RWPE1 (cell line): ENCODE measurements at places on chromosomes 1 and 21.

- DNase-seq, result no peak
Measured at GRCh38 chr1:64845831-64846425, 101.1 kb downstream of the RAVER2 start.

- DNase-seq, result no peak
Measured at GRCh38 chr1:245201827-245202226, 47.0 kb downstream of the KIF26B start.

- DNase-seq, result peak; percentile 8
Measured at GRCh38 chr1:77218477-77219165, 609 bp downstream of the PIGK start.

DNA sequence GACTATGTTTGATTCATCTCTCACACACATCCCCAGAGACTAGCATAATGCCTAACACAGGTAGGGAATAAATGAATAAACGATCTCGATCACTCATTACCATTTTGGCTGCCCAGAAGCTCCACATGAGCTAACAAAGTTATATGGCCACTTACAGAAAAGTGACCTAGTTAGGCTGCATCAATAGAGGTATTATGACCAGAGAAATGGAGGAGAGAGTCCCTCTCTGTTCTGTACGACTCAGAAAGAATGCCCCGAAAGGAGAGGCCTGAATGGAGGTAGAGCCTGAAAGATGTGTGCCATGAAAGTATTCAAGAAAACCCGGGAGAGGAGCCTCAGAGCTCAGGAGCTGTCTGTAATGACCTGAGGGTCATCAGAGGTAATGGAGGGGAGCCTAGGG is 208.2 kb upstream of the GRIK3 start:
- DNase-seq, result no peak

- DNase-seq, result no peak
Measured at GRCh38 chr1:201990427-201990826, 8.0 kb downstream of the RNPEP start.
